Esophagus squamous epithelium (tissue), 5 donors: ENCODE measurements at places on chromosomes 11 and 22.
A peak's percentile ranks its signal among the peaks of the same experiment; 100 is the strongest.

GRCh38 chr11:83836065-83836464 lies 549.9 kb upstream of the CCDC90B start:
- DNase-seq = no peak

DNA sequence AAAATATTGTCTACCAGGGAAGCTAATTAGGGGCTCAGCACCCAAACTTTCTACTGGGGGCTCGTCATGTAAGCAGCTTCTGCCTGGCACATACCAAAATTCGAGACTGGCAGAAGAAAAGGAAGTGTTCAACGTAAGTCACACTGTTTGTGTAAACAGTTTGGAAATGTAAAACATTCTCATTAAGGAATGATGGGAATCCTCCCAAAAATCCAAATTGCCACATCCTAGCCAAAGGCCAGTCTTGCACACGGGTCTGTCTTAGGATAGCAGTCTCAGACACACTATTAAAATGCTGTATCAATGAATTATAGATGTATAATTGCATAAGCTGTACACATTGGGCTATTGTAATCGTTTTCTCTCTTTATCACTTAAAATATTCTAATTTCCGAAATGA lies 28.9 kb downstream of the CUL5 start:
- DNase-seq = no peak

DNA sequence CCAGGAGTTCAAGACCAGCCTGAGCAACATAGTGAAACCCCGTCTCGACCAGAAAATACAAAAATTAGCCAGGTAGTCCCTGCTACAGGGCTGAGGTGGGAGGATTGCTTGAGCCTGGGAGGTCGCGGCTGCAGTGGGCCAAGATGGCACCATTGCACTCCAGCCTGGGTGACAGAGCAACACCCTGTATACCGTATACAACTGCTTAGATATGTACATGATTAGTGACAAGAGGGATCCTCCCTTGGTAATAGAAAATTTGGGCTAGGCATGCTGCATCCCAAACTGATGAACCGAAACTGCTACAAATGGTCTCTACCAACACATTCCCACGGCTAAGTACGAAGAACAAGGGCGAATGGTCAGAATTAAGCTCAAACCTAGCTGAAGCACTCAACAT lies 12.2 kb upstream of the SLC37A4 start:
- DNase-seq = no peak

DNA sequence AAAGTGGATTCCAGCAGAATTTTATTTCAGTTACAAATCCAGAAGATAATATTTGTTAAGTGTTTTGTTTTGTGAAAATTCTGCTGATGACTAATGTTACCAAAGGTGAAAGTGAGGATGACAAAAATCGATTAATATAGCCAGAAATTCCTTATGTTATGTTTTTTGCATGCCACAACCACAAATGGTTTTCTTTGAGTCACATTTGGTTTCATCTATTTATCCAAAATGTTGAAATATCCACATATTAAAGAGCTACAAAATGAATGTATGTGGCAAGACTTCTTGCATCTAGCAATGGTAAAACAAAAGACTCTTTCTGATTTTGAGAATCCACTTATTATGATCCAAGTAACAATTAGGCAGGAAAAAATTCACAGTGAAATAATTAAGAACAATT lies 150.1 kb upstream of the LRRC4C start:
- no peak for DNase-seq

- DNase-seq = peak; percentile 24
Observed at GRCh38 chr11:75275581-75275980, 35.0 kb downstream of the TPBGL start.

DNA sequence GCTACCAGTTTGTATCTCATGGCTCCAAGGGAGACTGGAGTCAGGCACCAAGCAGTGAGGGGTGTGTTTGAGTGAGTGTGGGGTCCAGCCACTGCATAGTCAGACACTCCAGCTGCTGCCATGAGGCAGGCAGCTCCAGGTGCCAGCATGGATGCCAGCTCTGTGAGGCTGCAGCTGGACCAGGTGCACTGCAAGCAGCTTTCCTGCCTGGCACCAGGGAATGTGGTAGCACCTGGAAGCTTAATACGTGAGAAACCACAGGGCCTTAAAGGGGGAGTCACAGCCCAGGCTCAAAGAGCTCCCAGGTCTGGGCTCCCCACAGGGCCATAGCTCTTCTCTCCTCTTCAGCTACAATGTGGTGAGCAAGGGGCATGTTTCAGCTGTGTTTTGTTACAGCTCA lies 817.8 kb upstream of the LUZP2 start:
- no peak for DNase-seq

DNA sequence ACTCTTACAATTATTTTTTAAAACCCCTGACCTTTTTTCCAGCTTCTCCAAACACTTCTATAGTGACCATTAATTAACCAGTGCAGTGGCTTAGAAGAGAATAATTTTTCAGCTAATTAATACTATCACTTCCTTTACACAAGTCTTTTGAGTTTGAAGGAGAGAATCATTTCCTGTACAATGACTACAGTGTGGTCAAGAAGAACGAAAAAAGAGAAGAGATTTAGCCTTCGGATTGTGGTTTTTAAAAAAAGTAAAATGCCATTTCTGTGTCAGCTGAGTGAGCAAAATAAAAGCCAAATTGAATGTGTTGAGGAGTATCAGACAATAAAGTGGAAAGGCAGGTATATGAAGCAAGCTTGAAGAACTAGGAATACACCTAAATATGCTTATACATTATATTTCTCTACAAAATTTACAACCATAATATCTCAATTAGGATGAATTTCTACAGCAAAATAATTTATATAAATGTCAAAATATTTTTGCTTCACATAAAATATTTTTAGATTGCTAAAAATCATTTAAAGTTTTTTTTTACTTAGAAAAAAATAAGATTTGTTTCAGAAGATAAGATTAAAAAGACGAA lies 1155.2 kb upstream of the CNTN5 start:
- no peak for DNase-seq

GRCh38 chr11:79265756-79266322 lies 175.0 kb downstream of the TENM4 start:
- DNase-seq = no peak
